ENCODE measurements at places on chromosomes 1 and 21. TPM values are rescaled to one million over a fixed set of nuclear protein-coding genes. Genes with fewer than 3 reads are reported as not detected.
A peak's percentile ranks its signal among the peaks of the same experiment; 100 is the strongest.

ADAMTS5 gene
- total RNA-seq: 4.0 TPM

DENND2D gene
- 1.6 TPM for total RNA-seq

OR10Z1 gene
- not detected for total RNA-seq

TRPM2 gene
- total RNA-seq: 1.2 TPM

DNA sequence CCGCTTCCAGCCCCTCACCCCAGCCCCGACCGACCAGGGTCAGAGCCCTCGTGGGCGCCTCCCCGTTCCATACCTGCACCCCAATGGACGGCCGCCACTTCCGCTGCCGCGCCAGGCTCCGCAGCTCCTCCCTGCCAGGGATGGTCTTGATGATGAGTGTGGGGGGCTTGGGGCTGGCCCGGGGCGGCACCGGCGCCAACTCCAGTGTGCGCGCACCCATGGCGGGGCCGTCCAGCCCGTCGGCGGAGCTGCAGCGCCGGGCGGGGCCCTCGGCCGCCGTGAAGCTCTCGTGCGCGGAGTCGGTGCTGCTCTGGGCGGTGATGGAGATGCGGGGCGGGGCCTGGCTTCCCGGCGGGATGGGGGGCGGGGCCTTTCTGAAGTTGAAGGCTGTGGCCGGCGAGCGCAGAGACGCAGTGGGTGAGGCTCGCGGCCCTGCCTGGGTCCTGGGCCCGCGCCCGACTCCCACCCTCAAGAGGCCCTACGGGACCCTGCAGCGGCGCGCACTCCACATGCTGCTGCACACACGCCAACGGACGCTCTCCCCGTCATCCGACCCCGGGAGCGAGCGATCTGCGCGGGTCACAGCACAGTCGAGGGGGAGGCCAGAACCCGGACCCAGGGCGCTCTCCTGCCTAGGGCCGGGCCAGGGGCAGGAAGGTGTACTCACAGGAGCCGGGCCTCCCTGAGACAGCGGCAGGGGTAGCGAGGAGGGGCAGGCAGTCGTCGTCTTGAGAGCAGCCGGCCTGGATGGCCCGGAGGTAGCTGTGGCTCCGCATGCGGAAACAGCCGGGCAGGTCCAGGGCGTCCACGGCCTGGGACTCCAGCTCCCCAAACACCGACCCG is 26.1 kb upstream of the SMIM12 start:
- no peak for DNase-seq

- no peak for DNase-seq
Measured at GRCh38 chr1:48649880-48650279, 126.8 kb downstream of the BEND5 start.

DNA sequence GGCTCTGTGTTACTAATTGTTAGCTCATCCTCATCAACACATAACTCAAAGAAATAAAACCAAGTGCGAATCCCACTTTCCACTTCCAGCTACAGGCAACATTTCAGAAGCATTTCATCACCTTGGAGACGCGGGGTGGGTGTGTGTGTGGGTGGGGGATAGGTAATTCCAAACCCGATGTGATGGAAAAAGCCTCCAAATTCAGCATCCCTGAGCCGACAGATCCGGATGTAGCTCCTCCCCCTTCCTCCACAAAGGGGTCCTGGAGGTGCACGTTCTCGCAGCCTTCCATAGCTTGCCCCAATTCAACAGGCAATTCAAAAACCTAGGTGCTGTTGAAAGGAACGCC is 486 bp downstream of the HSPA13 start:
- DNase-seq: no peak

DNA sequence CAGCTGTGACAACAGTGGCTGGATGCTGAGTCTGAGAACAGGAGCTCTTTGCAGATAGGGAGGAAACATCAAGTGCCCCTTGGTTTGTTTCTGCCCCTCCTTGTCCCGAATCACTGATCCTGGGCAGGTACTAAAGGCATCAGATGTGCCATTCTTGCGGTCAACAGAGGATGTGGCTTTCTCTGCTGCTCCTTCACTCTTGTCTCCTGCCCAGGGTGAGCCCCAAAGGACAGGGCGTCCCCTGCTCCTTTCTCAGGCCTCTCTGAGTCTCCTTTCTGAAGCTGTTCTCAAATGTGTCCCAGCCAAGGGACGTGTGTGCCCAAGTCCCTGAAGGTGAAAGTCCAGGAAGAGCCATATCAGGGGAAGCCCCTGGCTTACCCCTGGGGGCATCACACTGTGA is 31.7 kb downstream of the SLC37A1 start:
- no peak for DNase-seq

DNA sequence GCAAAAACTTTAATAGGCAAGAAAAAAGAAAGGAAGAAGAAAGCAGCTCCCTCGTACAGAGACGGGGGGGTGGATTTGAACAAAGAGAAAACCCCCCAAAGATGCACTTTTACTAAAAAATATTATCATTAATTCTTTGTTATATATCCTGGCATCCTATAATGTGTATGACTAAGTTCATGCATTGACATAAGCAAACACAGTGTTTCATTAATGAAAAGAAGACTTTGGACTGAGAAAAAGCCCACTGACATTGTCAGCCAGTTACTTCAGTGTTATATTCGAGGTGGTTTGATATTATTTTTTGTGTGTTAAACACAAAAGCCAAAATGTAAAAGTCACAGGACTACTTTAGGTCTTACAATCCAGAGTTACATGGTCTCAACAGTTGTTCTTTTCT is 110.1 kb upstream of the DPYD start:
- DNase-seq: no peak

- DNase-seq: no peak
Measured at GRCh38 chr1:208161656-208162375, 82.4 kb downstream of the PLXNA2 start.

DNA sequence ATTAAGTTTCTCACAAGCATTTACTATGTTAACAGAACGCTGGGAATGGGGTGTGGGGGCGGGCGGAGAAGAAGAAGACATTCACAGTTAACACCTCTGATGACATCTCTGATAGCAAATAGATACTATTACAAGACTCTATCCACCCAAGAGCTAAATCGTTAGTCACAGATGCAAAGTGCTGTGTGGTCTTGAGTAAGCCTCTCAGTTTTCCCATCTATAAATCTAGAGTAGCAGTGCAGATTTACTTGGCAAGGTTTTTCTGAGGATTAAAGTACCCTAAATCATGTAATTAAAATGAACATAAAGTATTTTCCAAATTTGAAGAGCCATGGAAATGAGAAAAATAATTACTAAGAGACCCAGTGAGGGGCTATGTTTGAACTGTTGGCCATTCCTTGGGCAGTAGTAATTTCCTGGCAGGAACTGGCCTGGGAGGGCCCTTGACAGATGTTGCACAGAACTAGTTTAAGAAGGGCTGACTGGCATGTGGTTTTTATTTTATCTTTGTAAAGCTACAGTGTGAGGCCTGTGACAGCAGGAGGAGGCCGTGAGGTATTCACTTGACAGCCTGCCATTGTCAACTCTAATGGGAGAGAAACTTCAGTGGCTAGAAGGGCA is 58.7 kb upstream of the APOBEC4 start:
- DNase-seq: no peak

- no peak for DNase-seq
Measured at GRCh38 chr1:15939181-15940109, 36.5 kb downstream of the ZBTB17 start.

- no peak for DNase-seq
Measured at GRCh38 chr1:53963460-53963859, 17.3 kb downstream of the LRRC42 start.

- DNase-seq: no peak
Measured at GRCh38 chr1:246069581-246069980, 437.5 kb downstream of the SMYD3 start.

- DNase-seq: no peak
Measured at GRCh38 chr1:90417126-90417525, 300.0 kb downstream of the BARHL2 start.

DNA sequence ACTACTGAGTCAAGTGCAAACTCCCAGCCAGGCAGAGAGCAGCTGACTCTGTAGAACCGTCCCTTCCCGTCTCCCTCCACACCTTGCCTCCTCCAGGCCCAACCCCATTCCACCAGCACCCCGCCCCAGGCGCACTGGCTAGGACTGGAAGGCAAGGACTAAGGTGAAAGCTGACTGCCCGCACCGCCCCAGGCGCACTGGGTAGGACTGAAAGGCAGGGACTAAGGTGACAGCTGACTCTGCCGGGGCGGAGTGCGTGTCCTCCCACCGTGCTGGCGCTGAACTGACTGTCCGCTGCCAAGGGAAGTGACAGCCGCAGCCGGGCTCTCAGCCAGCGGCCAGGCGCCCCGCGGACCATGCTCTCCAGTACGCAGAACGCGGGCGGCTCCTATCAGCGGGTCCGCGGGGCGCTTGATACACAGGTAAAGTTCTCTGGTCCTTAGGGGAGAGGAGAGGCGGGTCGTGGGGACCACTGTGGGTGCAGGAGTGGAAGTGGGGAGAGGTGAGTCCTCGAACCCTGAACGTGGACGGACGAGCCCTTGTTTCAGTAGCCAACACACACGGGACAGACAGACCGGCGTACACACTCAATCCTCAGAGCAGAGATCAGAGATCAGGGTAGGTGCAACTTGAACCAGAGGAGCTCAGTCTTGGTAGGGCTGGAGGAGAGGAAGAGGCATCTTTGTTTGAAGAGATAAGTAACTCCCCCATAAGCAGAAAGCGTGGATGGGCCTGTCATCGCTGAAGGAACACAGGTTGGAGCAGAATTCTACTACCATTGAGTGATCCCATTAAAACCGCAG is 58.0 kb downstream of the RBM11 start:
- DNase-seq: peak; percentile 83

DNA sequence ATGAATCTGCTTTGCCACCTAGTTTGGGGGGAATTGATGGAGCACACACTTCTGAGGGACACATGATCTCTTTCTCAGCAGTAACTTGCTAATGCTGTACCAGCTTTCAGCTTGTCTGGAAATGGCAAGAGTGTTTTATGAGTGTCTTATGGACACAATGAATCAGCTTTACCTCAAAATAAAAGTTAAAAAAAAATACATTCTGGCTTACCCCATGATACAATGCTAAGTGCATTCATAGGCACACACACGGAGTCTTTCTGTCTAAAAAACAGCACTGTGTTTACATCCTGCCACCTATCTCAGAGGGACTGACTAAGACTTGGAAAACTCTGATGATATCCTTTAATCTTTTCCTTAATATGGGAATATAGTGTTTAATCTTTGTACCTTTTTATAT is 455.5 kb upstream of the ADAMTS5 start:
- DNase-seq: no peak

DNA sequence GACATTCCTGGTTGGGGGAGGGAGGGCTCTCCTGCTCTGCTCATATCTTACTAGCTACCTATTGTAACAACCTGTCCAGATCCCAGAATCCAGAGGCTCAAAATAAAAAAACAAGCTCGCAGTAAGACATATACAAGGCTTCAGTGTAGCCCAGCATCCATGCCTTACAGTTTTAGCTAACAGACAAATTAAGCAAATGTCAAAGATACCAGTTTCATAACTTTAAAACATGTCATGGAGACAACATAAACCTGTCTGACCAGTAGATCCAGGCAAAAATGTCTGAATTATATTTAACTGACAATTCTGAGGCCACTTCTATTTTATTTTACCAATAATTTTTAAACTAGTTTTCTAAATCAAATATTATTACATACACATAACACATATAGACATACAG is 167.7 kb upstream of the TNR start:
- no peak for DNase-seq
